ENCODE measurements at places on chromosomes 7 and 10.

- DNase-seq: no peak
These were observed 170.8 kb upstream of the CDCA7L start for GRCh38 chr7:22116451-22117030.

DNA sequence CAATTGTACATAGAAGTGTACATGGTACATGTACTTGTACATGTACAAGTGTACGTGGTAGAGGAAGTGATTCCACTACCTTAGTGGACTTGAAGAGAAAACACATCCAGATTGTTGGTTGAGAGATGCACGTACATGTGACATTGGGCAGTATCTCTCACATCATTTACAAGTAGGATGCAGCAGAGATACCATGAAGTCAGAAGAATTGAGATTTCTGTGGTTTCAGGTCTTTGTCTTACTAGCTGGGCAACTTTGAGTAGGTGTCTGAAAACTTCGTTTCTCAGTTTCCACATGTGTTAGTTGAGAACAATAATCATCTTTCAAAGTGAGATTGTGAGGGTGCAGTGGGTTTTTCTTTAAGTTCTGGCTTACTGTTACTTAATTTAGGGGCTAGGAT, 21.5 kb downstream of the CLDN12 start:
- no peak for DNase-seq

DNA sequence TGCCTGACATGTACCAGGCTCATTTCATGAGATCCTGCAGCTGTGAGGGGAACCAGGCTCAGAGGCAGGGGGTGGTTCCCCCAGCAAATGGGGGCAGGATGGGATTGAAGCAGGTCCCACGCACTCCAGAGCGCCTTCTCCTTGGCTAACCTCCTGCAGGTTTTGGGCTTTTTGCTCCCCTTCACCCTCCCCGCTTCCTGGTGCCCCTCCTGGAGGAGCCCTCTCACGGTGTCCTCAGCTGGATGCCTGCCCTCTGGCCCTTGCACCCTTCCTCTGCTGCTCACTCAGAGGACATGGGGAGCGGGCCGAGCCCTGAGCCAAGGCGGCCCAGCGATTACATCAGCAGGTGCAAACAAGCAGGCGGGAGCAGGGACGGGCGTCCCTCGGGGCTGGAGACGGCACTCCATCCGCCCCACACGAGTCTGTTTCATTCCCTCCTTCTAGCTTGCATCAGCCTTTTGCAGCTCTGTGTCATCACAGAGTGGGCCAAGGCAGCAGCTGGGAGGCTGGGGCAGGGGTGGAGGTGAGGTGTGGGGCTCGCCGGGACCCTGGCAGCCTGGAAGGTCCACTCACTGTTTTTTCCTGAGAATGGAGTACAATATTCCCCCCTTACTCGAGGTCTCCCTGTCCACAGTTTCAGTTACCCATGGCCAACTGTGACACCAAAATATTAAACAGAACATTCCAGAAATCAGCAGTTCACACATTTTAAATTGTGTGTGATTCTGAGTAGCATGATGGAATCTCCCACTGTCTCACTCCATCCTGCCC, 52.7 kb upstream of the SLC29A3 start:
- DNase-seq: no peak

GRCh38 chr7:5200561-5201235, 10.7 kb downstream of the WIPI2 start:
- DNase-seq: no peak

- DNase-seq: no peak
These were observed 387.6 kb downstream of the KCNMA1 start for GRCh38 chr10:77249901-77250459.

DNA sequence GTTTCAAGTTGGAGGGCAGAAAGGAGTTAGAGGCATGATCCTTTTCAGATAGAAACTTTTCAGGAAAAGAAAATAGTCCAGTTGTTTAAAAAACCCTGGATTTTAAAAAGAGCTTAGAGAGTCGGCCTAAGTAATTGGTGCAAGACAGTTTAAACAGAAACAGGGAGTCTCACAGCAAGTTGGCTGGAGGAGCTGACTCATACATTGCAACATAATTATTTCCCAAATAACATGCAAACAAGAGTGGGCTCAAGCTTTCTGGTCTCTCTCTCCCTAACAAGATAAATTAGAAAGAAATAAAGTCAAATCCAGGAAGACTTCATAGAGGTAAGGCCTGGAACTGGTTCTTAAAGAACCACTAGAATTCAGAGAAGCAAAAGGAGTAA, 100.3 kb upstream of the AGBL3 start:
- no peak for DNase-seq

GRCh38 chr7:114468844-114469243, 54.2 kb downstream of the FOXP2 start:
- DNase-seq: no peak

DNA sequence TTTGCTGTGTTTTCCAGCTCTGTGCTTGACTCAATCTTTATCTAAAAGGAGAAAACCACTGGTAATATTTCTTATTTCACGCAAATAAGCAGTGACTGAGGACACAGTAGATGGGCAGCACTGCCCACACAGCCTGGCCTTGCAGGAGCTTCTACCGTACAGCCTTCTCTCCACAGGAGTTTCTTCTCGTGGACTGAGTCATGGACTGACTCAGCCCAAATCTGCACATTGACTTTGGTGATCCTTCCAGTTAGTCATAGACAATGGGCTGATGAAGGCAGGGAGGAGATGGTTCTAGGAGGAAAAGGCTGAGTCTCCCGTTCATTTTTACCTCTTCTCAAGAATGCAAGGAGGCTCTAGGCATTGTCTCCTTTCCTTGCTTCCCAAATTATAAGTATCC, 200.7 kb downstream of the RAPGEF5 start:
- no peak for DNase-seq

DNA sequence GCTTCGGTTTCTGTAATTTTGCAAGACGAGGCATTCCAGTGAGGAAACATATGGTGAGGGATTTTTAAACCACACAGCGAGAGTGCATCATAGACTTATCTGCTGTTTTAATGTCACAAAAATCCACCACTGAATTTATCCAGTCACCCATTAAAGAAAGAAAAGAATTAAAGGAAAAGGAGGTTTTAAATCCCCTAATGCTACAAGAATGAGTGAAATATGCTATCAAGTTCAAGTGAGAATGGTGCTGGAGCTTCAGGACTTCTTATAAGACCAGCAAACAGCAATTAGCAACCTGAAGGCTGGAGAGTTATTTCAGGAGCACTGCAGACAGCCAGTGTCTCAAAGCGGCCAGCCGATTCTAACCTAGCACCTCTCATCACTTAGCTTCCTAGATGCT, 439.1 kb upstream of the MGMT start:
- DNase-seq: no peak

- DNase-seq: no peak
These were observed 88.5 kb downstream of the PPP1R17 start for GRCh38 chr7:31775556-31775955.

- DNase-seq: no peak
These were observed 54.0 kb upstream of the RPA3 start for GRCh38 chr7:7772397-7772821.

- DNase-seq: peak; percentile 14
These were observed 54.4 kb upstream of the FAM133B start for GRCh38 chr7:92644406-92645113.

- DNase-seq: no peak
These were observed 14.1 kb downstream of the MICU1 start for GRCh38 chr10:72611783-72612182.

DNA sequence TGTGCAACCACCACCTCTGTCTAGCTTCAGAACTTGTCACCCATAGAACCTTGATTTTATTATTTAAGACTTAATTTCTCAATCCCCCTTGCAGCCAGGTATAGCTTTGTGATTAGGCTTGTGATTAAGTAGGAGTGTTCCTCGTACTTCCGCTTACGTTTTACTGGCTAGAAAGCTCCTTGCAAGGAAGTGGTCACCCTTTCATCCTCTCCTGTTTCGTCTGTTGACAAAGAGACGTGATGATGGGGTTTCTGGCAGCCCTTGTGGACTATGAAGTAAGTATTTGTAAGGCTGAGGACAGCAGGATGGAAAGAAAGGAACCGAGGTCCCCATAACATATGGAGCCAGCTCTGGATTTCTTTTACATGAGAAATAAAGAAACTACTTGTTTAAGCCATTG, 86.5 kb upstream of the KDM7A start:
- no peak for DNase-seq

GRCh38 chr7:78510580-78511188, 712.1 kb downstream of the PHTF2 start:
- no peak for DNase-seq

DNA sequence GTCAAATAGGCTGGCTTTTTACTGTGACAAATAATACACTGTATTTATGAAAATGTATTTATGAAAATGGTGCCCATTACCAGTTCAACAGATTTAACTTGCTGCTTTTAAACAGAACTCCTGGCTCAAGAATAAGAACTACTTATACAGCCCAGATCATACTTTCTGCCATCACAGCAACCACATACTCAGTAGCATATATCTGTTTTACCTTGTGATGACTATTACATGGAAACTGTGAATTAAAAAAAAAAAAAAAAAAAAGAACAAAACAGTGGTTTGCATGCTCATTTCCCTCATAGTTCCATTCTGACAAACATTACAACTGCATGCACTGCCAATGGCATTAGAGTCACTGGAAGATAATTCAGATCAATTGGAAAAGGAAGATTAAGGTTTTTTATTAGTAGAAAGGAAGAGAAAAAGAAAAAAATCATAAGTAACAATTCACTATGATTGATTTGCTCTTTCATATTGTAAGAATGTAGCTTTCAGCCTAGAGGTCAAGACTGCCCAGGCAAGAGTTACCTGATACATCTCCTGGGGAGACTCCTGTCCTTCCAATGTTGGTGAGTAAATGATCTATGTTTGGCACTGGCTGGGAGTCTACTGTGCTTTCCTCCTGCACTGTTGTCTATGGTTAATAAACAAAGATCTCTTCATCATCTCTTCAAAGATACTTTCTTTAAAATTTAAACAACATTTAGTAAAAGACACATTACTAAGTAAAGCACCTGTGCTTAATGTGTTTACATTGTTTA, 132.8 kb downstream of the ARHGAP21 start:
- no peak for DNase-seq

GRCh38 chr7:114048386-114049235, 129.8 kb upstream of the PPP1R3A start:
- no peak for DNase-seq

DNA sequence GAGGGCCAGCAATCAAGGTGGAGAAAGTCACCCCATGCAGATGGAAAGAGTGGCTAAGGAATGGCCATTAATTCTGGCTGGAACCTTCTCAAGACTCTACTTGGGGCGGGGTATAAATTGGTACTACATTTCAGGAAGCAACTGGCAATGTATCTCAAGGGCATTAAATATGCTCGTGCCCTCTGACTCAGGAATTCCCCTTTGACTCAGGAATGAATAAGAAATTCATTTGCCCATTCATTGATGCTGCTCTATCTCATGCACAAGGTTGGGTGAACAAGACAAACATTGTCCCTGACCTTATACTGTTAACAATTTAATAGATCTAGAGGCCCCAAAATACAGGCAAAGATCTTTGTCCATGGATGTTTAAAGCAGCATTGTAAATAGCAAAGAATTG, 188.1 kb downstream of the MYOF start:
- DNase-seq: no peak

- no peak for DNase-seq
These were observed 7.6 kb downstream of the TACR2 start for GRCh38 chr10:69409176-69409495.

DNA sequence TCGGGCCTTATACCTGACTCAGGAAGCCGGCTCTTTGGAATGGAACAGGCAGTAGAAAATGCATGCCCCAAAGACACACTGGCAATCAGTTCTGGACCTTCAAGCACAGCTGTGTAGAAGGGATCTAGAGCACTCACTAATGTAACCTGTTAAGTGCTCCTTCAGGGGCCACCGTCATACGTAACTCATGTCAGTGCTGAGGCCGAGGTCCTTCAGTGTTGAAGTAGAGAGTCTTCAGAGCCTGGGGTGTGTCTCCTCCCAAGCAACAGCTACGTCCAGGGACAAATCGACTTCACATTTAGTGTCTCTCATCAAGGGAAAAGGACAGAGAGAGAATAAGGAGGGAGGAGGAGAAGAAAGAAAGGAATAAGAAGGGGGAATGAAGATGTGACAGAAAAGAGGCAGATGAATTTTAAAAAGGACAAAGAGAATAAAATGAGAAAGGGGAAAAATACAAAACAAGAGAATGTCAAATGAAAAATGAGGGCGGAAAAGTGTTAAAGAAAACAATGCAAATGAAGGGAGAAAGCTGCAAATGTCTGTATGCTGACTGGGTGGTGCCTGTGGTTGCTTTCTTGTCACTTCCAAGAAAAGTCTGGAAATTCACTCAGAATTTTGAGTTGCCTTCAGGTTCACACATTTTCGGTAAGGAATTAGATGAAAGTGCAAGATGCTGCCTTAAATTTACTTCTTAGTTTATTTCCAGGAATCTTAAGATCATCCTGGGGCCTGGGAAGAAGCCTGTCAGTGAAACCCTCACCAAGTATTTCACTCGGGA, 989.4 kb downstream of the GRID1 start:
- DNase-seq: no peak

DNA sequence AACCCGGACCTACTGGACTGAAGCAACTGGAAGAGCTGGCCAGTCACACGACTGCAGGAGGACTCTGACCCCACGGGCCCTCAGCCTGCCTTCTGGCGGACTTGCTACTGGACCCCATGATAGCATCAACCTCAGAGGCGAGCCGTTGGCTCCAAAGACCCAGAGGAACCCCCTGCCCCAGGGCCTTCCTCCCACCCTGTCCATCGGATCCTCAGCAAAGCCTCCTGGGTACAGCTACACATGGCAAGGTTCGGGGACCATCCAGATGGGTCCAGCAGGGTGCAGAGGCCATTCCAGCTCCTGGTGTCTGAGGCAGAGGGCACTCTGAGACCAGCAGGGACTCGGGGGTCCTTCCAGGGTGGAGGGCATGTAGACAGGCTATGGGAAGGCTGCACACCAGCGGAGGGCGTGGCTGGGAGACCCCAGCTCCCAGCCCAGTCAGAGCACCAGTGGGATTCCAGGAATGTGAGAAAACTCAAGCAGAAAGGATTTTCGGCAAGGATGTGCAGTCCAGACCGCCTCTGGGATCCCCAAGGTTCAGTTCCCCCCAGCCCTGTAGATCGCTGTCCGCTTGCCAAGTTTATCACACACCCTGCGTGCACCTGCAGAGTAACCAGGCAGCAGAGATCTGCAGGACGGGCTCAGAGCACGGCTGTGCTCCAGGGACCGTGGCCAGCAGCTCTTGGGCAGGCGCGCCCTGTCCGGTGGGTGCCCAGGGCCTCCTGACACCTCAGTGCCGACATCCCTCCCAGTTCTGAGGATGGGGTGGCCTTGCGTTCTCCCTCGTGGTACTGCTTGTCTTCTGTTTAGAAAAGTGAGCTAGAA, 89.8 kb upstream of the PPP2R2D start:
- no peak for DNase-seq

DNA sequence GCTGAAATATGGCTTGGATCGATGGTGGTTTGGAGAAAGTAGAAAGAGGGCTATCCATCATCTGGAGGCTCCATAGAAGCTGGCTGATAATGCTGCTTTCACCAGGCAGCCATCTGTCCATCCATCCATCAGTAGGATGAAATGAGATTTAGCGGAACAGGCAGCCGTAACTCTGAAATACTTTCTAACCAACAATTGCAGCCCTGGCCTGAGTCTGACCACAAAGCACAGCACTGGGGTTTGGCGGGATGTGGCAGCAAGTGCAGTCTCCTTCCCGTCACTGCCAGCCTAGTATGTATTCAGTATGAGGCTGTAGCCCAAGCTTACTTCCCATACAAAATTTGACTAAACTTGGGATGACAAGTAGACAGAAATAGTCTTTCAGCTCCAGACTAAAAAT, 38.0 kb downstream of the R3HCC1L start:
- DNase-seq: no peak

GRCh38 chr7:96388620-96389383, 66.9 kb upstream of the SLC25A13 start:
- no peak for DNase-seq

GRCh38 chr7:75654855-75655254, 83.9 kb downstream of the HIP1 start:
- DNase-seq: no peak

Data from C1 segment of cervical spinal cord (tissue), 14 donors.